ENCODE measurements at places on chromosomes 6 and 20.

GRCh38 chr6:159305804-159306537, 136.8 kb downstream of the FNDC1 start:
- no peak for DNase-seq

GRCh38 chr6:26464014-26464413, 6.3 kb downstream of the BTN2A1 start:
- peak; percentile 42 for DNase-seq

DNA sequence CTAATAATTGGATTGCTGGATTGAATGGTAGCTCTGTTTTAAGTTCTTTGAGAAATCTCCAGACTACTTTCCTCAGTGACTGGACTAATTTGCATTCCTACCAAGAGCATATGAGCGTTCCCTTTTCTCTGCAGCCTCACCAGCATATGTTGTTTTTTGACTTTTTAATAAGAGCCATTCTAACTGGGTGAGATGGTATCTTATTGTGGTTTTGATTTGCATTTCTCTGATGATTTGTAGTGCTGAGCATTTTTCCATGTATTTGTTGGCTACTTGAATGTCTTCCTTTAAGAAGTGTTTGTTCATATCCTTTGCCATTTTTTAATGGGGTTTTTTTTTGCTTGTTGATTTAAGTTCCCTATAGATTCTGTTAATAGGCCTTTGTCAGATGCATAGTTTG, 94.7 kb upstream of the AHI1 start:
- no peak for DNase-seq

GRCh38 chr6:140872885-140873284, 1259.8 kb upstream of the GJE1 start:
- no peak for DNase-seq

- DNase-seq: no peak
Measured at GRCh38 chr20:44186201-44186600, 787 bp downstream of the JPH2 start.

- no peak for DNase-seq
Measured at GRCh38 chr6:169362501-169363121, 109.0 kb upstream of the THBS2 start.

DNA sequence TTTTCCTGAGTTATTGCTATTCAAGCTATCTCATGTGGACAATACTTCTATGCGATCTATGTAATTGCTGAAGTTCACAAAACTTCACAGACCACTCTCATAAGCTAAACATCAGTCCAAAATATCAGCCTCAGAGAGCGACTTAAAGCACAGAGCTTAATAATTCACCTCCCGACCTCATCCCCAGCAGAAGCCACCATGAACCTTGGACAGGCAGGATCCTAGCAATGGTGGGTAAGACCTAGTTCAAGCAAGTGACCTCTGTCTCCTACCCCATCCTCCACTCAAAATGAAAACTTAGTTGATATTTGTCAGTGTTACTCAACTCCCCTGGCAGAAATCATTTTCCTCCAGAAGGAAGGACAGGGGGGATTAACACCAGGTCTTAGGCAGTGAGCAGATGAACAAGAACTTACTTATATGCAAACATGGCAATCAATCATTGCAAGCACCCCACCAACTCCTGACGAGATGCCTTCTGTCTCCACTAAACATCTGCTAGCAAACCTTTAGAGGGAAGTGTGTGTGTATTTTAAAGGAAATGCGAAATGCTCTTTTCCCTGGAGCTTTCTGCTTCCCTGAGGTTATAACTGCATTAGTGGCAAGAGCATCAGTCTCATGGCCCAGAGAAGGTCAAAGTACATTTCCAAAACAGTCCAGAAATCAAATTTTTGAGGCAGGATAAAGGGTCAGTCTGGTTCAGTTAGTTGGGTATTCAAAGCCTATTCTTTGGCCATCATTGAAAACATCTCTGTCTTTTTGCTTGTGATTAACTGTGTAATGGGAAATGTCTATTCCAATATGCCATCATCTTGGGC, 90.0 kb downstream of the SLC22A23 start:
- DNase-seq: no peak

DNA sequence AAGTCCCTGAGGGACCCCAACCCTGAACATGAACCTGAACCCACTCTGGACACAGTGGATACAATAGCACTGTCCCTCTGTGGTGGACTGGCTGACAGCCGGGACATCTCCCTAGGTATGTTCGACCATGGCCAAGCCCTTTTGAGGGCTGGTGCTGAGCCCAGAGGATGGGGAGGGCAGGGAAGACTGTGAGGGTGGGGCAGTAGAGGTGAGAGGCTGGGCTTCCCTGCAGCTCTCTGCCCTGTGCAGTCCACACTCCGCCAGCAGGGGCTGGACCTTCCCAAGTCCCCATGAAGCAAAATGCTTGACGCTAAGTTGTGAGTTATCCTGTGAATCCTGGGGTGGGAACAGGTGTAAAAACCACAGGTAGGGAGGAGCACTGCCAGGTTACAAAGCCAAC, 11.5 kb downstream of the LPIN3 start:
- no peak for DNase-seq

GRCh38 chr6:127200114-127200513, 66.5 kb upstream of the RNF146 start:
- DNase-seq: no peak

GRCh38 chr6:147983581-147984366, 358.9 kb upstream of the SASH1 start:
- no peak for DNase-seq

GRCh38 chr6:63649847-63650265, 14.3 kb downstream of the PHF3 start:
- no peak for DNase-seq

- no peak for DNase-seq
Measured at GRCh38 chr6:143515061-143515760, 3.7 kb upstream of the FUCA2 start.

DNA sequence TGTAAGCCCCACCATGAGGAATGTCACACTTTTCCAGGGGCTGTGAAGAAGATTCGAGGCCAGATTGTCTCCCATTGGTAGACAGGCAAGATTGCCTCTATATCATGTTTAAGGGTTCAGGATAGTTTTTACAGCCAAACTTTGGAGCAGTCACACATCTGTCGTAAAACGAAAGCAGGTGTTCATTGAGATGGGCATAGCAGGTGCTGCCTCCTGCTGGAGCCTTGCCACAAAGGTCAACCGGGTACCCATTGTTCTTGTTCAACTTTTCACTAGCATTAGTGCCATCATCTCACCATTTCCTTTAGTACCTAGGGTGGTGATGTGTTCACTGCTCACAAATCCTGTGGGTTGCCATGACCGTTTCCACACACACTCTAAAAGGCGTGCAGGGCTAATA, 198.3 kb downstream of the HTR1B start:
- DNase-seq: no peak

DNA sequence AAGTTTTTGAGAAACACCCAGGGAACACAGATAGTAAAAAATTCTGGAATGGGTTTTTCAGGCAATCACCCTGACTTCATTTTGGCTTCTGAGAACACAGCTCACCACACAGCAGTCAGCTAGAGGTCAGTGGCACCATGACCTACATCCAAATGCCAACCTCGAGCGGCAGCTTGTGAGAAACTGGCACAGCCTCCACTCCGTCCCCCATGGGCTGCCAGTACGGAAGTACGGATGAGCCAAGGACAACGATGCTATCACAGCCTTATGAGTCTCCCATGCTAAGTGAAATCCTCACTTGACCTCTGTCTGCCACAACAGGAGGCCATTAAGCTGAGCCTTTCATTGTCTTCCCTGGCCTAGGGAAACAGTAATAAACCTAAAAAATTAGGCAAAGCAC, 32.0 kb downstream of the KIF16B start:
- DNase-seq: no peak

GRCh38 chr6:107657755-107658461, 166.2 kb downstream of the SCML4 start:
- peak; percentile 79 for DNase-seq

DNA sequence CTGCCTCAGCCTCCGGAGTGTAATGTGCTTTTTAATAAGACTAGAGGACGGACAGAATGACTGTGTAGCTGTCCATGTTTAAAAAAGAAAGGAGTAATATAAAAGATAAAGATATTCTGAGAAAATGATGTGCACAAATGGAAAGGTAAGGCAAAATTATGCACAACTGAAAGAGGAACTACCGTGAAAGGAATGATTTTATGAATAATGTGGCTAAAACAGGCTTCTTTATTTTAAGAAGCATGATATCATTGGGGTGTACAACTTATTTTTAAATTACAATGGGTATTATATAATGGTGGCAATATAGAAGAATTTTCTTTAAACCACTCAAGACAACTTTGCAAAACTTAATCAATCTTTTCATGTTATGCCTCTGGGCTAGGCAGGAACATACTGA, 78.1 kb downstream of the FIG4 start:
- no peak for DNase-seq

DNA sequence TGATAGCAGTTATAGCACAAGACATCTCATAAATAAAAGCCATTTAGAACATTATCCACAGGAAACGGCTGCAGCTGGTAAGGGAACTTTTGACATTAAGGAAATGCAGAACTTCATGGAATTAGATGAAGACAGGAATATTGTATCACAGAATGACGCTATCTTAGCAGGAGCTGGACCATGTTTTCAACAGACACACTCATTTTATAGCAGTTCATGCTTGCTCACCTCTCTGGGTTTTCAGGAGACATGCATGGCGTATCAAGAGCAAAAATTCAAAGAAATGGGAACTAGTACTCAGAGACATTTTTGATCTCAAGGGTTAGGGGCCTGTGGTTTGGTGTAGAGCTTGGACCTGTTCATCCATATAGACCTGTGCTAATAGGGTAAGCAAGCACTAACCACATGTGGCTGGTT, 125.0 kb downstream of the FYN start:
- peak; percentile 91 for DNase-seq

- peak; percentile 76 for DNase-seq
Measured at GRCh38 chr20:35120012-35120701, 27.0 kb downstream of the EDEM2 start.

- no peak for DNase-seq
Measured at GRCh38 chr6:70734381-70734780, 66.7 kb downstream of the SMAP1 start.

DNA sequence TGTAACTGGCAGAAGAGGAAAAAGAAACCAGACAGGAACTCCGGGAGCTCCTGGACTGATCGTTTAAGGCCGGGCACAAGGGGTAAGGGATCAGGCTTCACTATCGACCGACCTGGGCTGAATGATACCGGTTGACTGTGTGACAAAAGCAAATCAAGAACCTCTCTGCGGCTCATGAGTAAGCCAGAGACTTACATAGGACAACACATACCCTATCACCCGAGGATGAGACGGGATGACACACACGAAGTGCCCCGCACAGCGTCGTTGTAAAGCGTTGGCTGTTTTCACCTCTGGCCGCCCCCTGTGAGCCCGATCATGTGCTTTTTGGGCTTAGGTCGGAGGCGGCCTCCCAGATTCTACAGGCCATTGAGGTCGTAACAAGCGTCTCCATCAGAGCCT, 695 bp upstream of the TGIF2 start:
- DNase-seq: peak; percentile 32

DNA sequence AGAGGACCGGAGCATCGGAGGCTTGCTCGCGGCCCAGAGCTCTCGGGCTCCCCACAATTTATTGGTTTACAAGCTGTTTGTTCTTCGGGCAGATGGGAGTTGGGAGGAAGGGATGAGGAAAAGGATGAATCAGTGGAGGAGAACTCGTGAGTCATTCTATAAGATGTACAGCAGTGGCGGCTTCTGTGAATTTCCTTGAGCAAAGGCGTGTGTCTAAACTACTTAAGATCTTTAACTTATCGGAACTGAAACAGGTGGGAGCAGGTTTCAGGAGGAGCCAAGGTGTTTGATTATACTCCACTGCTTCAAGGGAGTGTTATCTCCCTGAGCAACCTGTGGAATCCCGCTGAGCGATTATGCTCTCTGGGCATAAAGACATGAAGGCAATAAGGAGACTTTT, 50.5 kb upstream of the IBTK start:
- DNase-seq: no peak

DNA sequence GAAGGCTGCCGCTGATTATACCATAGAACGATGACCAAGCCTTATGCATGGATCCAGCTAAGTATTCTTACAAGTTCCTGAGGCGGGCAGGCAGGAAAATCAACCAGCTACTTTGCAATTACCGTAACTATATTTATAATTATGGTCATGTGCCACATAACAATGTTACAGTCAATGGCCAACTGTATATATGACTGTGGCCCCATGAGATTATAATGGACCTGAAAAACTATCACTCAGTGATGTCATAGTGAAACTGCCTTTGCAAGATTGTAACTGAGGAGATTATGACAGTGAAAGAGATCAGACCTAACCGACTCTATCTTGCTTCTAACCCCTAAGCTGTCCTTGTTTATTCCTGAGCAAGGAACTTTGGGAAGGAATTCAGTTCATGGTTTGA, 33.1 kb upstream of the FAM135A start:
- DNase-seq: no peak

DNA sequence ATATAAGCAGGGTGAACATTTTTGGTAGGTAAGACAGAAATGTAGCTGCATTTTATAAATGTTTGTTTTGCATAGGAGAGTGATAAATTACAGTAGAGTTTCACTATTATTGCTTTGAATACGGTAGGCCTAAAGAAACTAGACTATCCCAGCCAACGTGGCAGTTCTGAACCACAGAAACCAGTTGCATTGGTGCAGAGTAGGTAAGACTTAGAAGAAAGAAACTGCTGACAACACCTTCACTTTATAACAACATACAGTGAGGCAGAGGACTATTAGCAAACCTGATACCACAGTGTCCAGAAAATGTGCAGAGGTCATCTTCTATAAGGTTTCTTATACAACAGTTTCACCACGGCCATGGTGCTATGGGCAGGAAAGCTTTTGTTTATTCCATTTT, 566.1 kb downstream of the KIF16B start:
- DNase-seq: no peak

- DNase-seq: no peak
Measured at GRCh38 chr20:54494303-54495006, 19.1 kb downstream of the DOK5 start.

DNA sequence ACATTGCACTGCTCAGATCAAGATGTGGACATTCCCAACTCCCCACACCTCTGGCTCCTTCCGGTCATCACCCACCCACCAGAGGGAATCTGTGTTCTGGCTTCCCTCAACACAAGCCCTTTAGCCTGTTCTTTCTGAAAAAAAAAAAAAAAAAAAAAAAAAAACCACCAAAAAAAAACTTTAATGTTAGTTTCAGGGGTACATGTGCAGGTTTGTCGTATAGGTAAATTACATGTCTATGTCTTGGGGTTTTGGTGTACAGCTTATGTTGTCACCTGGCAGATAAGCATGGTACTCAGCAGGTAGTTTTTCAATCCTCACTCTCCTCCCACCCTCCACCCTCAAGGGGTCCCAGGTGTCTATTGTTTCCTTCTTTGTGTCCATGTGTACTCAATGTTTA, 135.8 kb upstream of the FOXA2 start:
- no peak for DNase-seq

- no peak for DNase-seq
Measured at GRCh38 chr6:166614171-166614583, 12.9 kb downstream of the RPS6KA2 start.

Data from dermis blood vessel endothelial cell (primary cell).